ENCODE measurements at places on chromosomes 11 and 22. TPM values are rescaled to one million over a fixed set of nuclear protein-coding genes. Genes with fewer than 3 reads are reported as not detected.

Gene CRYBB3
- not detected for polyA plus RNA-seq

Gene TRIM49
- not detected for polyA plus RNA-seq

Gene SAMM50
- polyA plus RNA-seq: 35.1 TPM

Gene FGF19
- not detected for polyA plus RNA-seq

Gene FOLR2
- not detected for polyA plus RNA-seq

Gene BATF2
- polyA plus RNA-seq: not detected

Gene DEFB131B
- not detected for polyA plus RNA-seq

Gene PRR33
- polyA plus RNA-seq: not detected

Gene APOBEC3G
- not detected for polyA plus RNA-seq

Gene OR52I2
- polyA plus RNA-seq: not detected

Gene NCR3LG1
- polyA plus RNA-seq: 0.45 TPM

Gene GUCY1A2
- polyA plus RNA-seq: 10.8 TPM

Gene SOX6
- 20.2 TPM for polyA plus RNA-seq

Gene ABCC8
- polyA plus RNA-seq: 43.7 TPM

Gene APOL5
- not detected for polyA plus RNA-seq

All from Purkinje cell (primary cell).